ENCODE measurements at places on chromosomes 12 and 14. TPM values are rescaled to one million over a fixed set of nuclear protein-coding genes. Genes with fewer than 3 reads are reported as not detected.

DNA sequence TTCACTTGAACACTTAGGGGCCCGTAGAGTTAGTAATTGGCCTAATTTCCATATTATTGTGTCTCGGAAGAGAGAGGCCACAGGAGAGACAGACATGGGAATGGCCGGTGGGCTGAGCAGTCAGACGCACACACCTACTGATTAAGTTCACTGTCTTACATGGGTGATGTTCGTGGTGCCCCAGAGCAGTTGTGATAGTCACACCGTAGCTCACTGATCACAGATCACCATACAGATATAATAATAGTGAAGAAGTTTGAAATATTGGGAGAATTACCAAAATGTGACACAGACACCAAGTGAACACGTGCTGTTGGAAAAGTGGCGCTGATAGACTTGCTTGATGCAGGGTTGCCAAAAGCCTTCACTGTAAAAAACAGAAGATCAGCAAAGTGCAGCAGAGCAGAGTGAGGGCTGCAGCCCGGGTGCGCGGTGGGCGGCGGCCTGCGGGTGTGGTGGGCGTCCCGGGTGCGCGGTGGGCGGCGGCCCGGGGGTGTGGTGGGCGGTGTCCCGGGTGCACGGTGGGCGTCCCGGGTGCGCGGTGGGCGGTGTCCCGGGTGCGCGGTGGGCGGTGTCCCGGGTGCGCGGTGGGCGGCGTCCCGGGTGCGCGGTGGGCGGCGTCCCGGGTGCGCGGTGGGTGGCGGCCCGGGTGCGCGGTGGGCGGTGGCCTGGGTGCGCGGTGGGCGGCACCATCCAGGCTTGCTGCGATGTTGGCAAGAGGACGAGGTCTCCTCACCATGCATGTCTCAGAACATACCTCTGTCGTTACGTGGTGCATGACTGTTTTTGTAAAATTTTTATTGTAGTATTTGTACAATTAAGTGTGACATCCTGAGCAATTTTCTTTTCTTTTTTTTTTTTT lies 34.3 kb upstream of the TEX22 start:
- no peak for DNase-seq

DNA sequence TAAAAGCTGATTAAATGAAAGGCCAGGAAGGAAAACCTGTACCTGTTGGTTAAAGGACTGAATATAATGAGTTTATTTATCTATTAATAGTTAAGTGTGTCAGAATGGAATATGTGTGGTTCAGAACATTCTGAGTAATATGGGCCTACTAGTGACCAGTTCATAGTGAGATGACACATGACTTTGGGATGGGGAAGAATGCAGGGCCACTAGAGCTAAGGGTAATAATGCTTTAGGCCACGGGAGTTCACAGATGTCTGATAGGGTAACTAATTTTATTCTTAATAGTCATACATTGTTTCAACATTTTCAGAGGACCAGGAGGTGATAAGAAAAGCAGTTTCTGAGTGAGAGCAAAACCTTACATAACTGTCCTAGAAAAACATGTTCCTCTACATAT lies 247.8 kb upstream of the OR4E1 start:
- DNase-seq, result no peak

DNA sequence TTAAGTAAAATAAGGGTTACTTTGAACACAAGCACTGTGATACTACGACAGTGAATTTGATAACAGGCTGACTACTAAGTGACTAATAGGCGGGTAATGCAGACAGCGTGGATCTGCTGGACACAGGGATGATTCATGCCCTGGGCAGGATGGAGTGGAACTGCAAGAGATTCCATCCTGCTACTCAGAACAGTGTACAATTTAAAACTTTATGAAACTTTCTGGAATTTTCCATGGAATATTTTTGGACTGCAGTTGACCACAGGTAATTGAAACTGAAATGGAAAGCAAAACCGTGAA lies 46.0 kb downstream of the YEATS4 start:
- DNase-seq, result peak; percentile 84

- DNase-seq, result no peak
These were observed 52.8 kb downstream of the SLCO1B1 start for GRCh38 chr12:21183721-21184275.

GRCh38 chr14:50312734-50313054 lies 570 bp downstream of the DMAC2L start:
- DNase-seq, result no peak

GRCh38 chr12:118760623-118761022 lies 220.7 kb upstream of the SRRM4 start:
- no peak for DNase-seq

GRCh38 chr12:94596596-94596995 lies 53.8 kb downstream of the TMCC3 start:
- no peak for DNase-seq

DNA sequence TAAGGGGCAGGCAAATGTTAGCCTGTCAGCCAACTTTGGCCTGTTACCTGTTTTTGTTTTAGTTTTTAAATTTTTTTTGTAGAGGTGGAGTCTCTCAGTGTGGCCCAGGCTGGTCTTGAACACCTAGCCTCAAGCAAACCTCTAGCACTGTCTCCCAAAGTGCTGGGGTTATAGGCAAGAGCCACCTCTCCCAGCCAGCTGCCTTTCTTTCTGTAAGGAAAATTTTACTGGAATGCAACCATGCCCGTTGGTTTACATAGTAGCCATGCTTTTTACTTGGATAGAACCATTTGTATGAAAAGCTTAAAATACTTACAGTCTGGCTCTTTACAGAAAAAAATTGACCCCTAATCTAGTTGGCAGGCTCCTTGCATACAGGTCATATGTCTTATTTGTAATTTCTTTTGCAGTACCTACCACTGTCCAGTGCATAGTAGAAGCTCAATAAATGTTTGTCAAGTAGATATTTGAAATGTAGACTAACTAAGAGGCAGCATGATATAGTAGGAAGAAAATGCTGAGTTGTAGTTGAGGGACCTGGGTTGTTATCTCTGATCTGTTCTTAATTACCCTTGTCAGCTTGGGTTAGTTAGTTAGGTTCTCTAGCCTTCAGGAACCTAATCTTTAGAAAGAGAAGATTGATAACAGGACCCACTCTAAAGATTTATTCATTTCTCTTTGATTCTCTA lies 4.7 kb downstream of the MDM2 start:
- no peak for DNase-seq

DNA sequence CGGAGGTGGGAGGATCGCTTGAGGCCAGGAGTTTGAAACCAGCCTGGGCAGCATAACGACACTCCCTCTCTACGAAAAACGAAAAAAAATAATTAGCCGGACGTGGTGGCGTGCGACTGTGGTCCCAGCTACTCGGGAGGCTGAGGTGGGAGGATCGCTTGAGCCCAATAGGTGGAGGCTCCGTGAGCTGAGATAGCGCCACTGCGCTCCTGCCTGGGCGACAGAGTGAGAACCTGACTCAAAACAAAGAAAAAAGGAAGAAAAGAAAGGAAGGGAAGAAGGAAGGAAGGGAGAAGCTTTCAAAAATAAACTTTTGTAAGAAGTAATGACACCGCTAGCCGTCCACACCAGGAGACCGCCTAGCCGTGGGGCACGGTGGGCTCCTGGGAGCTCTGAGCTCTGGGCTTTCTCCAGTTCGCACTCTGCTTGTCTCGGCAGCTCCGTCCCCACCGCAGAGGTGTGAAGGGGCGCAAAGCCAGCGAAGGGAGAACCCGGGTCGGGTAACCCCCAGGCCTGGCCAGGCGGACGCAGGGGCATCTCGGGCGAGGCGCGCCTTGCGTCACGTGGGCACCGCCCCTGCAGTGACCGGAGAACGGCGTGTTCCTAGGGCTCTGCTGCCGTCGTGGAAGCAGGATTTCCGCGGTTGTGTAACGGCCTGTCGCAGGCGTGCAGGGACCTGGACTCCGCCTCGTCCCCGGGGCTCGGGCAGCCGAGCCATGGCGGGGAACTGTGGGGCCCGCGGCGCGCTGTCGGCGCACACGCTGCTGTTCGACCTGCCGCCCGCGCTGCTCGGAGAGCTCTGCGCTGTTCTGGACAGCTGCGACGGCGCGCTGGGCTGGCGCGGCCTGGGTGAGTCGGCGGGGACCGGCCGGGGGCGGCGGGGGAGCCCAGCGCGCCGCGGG lies at the start of gene IRAK3:
IRAK3 (plus strand) TSS at position 631 of the 902 bp plus-strand sequence; CDS start at position 717, 86 bp downstream.
- DNase-seq, result no peak

- peak; percentile 80 for DNase-seq
These were observed 33.8 kb downstream of the STK38L start for GRCh38 chr12:27277846-27278260.

GRCh38 chr12:131933387-131933786 lies 4.3 kb downstream of the PUS1 start:
- DNase-seq, result no peak

DNA sequence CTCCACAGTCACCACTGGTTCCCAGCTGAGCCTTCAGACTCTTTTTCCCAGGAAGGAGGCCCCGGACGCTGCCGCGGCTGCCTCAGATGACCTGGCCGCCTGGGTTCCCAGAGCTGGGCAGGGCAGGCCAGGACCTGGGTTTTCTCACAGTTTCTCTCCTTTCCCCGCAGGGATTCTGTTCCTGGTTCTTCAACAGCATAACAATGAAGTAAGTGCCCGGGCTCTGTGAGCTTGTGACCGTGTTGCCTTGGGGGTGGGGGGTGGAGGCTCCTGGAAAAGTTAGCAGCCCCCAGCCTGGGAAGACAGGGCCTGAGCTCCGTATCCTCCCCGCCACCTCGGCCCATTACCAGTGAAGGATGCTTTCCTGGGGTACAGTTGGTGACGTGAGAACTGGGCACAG lies 43.7 kb downstream of the TMEM63C start:
- no peak for DNase-seq

DNA sequence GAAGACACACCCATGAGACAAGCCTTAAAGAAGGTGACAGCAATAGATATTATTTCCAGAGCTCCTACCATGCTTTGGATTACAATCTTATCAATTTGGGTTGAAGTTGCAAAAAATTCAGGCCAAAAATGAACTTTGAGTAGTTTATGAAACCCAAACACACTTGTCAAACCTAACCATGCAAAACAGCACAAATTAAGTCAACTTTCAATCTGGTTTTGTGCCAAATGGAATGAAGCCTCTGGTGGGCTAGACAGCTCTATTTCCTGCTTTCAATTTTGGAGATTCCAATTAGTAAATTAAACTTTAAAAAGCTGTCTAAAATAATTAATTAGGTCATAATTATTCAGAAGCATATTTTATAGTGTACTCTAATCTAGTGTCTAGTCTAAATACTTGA lies 203.4 kb downstream of the SYT1 start:
- DNase-seq, result no peak

DNA sequence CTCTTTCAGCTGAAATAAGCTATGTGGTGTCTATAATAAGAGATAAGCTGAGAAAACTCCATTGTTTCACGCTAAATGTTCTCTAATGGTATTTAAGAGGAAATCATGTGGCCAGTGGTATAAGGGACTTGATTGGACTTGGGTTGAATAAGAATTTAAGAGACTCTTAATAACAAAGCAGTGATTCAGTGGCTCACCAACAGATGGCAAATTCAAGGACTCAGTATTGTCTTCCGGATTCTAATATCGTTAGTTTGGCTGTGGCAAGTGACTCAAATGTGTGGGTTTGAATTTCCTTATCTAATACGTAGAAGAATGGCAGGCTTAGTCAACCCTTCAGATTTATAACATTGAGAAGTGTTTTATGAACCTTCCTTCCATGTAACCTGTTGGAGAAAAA lies 49.1 kb upstream of the KCNH3 start:
- DNase-seq, result no peak

DNA sequence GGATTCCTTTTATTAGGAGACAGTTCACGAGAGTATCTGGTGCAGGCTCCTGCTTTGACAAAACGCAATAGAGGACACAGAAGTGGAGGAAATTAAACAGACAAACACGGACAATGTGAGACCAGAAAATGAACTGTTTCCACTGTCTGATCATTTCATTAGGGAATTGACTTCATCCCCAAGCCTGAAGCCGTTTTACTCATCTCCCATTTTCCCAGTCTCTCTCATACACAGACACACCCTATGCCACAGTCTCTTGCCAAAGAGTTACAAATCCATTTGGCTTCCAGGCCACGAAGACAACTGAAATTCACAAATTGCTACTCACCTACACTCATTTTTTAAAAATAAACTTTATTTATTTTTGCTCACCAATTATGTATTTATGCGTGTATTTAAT lies 1087.8 kb upstream of the TMEM132C start:
- DNase-seq, result peak; percentile 22

DNA sequence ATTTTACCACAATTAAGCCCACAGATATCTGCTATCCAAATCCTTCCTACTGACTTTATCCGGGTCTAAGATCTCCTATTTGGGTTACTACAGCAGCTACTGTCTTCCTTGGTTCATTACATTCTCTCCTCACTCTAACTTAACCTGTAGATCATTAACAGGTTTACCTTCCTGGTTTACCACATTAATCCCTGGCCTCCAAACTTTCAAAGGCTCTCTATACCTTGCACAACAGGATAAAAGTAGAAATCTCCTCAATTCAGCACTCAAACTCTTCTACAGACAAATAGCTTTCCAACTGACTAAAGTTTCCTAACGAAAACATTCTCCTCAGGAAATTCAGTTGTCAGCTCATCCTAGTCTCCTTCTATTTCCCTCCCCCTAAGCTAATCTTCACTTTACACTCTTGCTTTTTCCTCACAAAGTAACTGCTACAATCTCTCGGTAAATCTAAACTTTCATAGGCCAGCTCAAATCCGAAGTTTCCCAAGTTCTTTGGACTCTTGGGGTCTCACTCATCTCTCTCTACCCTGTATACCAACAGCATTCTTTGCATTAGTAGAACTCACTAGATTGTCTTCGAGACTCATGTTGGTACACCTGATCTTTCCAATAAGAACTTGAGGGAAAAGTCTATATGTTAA lies 2.7 kb downstream of the BTBD7 start:
- DNase-seq, result no peak

DNA sequence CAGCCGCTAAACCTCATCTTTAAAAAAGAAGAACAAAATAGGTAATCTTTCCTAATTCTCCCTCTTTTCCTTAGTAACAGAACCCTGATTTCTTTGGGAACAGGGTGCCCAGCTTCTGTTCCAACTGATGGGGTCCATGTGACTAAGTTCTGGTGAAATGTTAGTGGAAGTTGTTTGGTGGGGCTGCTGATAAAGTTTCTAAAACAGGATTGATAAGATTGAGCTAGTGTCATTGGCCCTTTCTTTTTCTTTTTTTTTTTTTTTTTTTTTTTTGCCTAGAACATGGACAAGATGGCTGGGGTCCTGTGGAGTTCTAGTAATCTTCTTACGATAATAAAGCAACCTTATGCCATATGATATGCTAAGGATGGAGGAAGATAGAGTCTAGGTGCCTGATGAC lies 16.2 kb upstream of the TUBA1B start:
- DNase-seq, result no peak

- no peak for DNase-seq
These were observed 19.7 kb downstream of the PTPN21 start for GRCh38 chr14:88535149-88535548.

Gene MYO1A
- total RNA-seq, result 0.42 TPM

Gene TRIM9
- total RNA-seq, result 0.19 TPM

Gene MYF5
- not detected for total RNA-seq

Gene RACGAP1
- 58.5 TPM for total RNA-seq

Gene MMP17
- 5.4 TPM for total RNA-seq
